ENCODE measurements at places on chromosomes 7 and 10.

- no peak for DNase-seq
Observed at GRCh38 chr7:39360766-39361165, 205.4 kb upstream of the YAE1 start.

DNA sequence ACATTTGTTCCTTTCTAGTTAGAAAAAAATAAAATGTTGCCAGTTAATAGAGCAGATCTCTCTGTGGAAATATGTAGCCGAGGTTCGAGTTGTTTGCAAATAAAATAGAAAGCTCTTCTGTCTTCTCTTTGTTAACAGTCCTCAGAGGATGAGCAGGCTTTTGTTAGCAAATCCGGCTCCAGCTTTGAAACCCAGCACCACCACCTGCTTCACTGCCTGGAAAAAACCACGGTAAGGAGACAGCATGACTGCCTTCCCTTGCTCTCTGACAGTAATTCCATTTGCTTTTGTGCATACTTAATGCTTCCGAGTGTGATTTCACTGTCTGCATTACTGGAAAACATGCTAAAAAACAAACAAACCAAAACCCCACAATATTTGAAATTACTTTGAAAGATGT lies 115.6 kb downstream of the TSPAN12 start:
- no peak for DNase-seq

- no peak for DNase-seq
Observed at GRCh38 chr10:133372507-133372906, 647 bp downstream of the ECHS1 start.

DNA sequence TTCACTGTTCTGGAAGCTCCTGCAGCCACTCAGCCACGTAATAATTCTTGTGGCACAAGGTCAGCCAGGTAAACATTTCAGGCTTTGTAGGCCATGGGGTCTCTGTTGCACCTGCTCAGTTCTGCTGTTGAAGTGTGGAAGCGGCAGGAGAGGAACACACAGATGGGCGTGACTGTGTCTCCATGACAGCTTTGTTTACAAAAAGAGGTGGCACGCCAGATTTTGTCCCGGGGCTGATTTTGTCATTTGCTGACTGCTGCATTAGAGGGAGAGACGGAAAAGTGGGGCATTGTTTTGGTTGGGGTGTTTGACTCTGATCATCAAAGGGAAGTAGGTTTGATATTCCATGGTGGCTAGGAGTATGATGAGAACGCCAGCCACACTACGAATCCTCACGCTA lies 103.1 kb downstream of the PRKAG2 start:
- DNase-seq = no peak

DNA sequence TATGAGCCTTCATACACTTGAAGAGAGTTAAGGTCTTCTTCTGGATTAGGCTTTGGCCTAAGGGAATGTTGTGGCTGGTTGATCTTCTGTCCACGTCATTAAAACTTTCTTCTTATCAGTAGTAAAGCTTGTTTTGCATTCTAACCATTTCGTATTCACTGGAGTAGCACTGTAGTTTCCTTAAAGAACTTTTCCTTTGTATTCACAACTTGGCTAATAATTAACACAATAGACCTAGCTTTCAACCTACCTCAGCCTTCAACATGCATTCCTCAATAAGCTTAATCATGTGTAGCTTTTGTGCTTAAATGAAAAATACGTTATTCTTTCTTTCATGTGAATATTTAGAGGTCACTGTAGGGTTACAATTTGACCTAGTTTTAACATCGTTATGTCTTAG lies 42.8 kb downstream of the AKR1C8 start:
- no peak for DNase-seq

DNA sequence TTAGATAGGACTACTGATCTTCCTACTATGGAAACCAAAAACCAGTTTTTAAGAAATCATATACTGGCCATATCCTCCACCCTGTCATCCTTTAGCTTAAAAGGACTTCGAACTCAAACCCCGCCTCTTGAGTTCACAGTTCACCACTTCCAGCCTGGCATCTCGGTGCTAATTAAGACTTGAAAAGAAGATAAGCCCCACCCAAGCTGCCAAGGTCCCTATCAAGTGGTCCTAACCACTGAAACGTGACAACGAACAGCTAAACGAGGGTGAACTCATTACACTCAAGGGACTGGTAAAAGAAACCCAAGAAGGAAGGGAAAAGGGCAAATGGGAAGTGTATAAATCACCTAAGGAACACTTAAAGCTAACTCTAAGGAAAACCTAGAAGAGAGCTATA lies 16.1 kb downstream of the COL17A1 start:
- DNase-seq = no peak

DNA sequence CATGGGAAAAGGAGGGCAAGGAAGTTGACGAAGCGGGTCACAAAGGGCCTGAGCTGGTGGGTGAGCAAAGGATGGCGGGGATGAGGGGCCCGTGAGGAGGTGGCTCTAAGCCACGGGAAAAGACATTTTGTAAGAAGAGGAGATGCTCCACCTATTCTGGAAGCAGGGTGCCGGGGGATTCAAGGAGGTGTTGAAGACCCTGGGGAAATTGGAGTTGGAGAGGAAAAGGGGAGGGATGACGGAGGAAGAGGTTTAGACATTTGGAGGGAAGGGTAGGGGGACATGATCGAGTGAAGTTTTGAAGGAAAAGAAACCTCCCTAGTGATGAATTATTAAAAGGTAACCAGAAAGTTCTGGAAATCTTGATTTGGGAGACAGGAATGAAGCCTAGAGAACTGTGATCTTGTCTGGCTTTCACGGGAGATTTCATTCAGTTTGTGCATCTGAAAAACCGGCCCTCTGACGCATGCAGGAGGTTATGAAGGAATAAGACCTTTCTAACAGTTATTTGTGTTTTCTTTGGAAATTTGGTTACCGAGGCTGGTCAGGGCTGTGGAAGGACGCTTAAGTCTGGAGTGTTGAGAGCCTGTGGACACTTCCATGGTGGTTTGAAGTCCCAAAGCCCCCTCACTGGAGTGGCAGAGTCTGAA lies 1.4 kb downstream of the SMO start:
- DNase-seq = no peak

DNA sequence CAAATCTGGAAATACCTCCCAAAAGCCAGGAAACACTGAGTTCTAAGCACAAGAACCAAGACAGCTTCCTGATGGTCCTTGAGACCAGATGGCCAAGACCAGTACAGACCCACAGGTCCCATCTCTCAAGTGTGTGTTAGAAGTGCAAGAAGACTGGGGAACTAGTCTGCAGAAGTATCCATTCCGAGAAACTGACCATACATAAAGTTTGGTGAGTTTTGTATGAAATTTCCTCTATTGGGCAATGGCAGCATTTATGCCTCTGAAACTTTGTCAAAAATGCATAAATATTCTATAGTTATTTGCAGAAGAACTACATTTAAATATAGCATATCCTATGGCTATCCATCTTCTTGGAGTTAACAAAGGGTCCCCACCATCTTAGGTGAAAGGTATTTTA lies 137.5 kb downstream of the LRRN3 start:
- DNase-seq = no peak

DNA sequence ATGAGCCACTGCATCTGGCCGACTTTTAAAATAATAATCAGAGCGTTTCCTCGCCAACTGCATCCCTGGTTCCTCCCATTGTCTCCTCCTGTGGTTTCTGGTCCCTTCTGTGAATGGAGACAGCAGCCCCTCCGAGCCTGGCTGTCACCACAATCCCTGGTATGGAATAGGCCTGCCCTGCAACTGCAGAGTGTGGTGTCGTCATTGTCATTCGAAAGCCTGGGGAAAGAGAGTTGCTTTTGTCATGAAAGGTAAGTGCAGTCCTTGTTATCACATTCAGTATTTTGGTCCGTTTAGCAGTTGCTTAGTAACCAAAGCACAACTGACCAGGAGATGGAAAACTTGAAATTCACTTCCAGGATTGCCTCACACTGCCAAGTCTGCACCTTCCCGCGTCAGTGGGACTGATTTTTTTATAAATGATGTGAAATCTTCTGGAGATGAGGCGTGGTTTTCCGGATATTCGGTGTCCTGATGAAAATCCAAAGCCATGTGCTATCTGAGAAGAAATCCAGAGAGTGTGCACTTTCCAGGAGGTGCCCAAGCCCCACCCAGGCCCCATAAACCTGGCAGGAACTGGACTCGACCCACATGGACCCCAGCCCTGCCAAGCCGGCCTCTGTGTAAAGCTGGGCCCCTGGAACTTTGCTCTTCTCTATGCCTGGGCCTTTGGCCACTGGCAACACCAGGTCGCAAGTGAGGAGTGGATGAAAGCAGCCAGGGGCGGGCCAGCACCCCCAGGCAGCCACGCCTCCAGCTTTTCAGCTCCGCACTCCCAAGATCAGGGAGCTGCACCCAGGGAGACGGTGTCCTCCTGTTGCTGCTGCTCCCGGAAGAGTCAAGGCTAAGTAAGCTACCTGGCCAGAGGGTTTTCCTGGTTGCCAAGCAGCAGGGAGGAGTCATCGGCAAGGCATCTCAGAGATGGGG lies 133.7 kb upstream of the SH2B2 start:
- DNase-seq = peak; percentile 46

DNA sequence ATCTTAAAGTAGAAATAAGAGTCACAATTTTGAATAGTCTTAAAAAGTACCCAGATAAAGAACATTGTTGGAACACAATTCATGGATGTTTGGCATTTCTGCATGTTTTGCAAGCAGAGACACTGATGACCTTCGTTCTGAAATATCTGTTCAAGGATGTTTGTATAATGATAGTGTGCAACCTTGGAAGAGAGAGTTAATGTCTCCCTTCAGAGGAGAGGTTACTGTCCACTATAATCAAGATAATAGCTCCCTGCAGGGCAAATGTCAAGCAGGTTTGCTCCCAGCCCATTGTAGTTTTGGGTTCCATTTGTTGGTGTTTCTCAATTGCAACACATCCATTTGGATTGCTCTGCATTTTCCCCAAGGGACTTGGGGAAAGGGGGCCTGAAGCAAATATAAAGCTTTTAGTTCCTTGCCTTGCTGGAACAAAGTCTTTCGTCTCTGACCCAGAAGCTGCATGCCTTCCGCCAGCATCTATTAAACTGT lies 45.2 kb downstream of the COL1A2 start:
- DNase-seq = peak; percentile 69

GRCh38 chr10:72889391-72889831 lies 4.1 kb upstream of the OIT3 start:
- DNase-seq = peak; percentile 11

- no peak for DNase-seq
Observed at GRCh38 chr7:98520356-98520951, 96.6 kb upstream of the NPTX2 start.

- DNase-seq = no peak
Observed at GRCh38 chr7:3591944-3592343, 290.9 kb downstream of the SDK1 start.

DNA sequence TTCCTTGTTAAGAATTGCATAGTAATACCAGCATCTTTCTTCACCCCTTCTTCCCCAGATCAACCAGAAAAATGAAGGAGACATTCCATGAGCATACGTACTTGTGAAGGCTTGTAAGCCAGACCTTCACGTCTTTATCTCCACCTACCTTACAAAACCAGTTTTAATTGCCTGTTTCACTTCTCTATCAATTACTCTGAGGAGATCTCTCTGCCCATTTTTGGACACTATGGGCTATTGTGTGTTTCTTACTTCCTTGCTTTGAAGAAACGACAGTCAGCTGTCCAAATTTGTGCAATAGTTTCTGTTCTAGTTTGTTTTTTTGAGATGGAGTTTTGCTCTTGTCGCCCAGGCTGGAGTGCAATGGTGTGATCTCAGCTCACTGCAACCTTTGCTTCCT lies 349.7 kb upstream of the MBL2 start:
- DNase-seq = no peak

GRCh38 chr10:58174831-58175230 lies 92.9 kb downstream of the IPMK start:
- no peak for DNase-seq

- DNase-seq = no peak
Observed at GRCh38 chr10:101087376-101087775, 25.6 kb downstream of the KAZALD1 start.

- peak; percentile 94 for DNase-seq
Observed at GRCh38 chr10:73894245-73894971, 16.5 kb upstream of the PLAU start.

- DNase-seq = no peak
Observed at GRCh38 chr7:132226046-132226956, 350.0 kb downstream of the PLXNA4 start.

Data from EH (cell line).